AG04450 (cell line): ENCODE measurements at places on chromosomes 5 and 9.

GRCh38 chr5:1481959-1482331, 36.7 kb upstream of the SLC6A3 start:
- DNase-seq = no peak

- DNase-seq = no peak
These were observed 6.9 kb upstream of the PDLIM4 start for GRCh38 chr5:132250547-132250946.

- DNase-seq = no peak
These were observed 7.6 kb downstream of the PTGES start for GRCh38 chr9:129745200-129745599.

DNA sequence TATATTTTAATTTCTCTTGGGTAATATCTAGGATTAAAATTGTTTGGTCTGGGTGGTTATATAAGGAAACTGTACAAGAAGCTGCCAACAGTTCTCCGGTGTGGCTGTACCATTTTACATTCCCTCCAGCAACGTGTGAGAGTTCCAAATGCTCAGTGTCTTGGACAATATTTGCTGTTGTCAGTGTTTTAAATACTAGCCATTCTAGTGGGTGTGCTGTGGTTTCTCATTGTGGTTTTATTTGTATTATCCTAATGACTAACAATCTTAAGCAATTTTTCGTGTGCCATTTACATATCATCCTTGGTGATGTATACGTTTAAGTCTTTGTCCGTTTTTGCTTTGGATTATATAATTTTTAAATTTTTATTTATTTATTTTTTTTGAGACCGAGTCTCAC, 34.0 kb downstream of the TNFSF15 start:
- DNase-seq = no peak

- no peak for DNase-seq
These were observed 28.5 kb downstream of the IL6ST start for GRCh38 chr5:55966284-55966683.

DNA sequence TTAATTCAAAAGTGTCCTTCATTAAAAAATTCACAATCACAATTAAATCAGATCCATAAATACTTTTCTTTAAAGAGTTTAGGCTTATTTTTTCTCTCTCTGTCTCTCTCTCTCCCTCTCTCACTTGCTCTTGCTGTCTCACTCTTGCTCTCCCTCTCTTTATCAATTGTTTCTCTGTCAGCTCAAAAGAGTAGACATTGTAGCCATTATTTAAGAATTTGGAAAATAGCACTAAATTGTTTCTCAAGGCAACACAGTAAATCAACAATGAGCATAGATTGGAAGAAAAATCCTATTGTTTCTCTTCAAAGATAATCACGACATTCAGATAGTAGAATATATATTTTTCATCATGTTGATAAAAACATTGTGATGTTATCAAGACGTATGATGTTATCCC, 1114.0 kb downstream of the PTPRD start:
- no peak for DNase-seq

DNA sequence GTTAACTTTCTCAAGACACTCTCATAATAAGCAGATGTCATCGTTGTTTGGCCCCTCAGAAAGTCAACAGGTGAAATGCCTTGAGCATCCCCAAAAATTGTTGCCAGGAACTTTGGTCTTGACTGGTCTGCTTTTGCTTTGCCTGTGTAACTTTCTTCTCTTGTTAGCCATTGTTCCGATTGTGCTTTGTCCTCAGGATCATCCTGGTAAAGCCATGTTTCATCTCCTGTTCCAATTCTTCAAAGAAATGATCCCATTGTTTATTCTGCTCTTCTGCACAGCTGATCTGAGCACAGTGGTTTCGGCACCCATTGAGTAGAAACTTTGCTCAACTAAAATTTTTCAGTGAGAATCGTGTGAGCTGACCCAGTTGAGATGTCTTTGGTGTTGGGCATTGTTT, 8.1 kb upstream of the ZBED3 start:
- no peak for DNase-seq

DNA sequence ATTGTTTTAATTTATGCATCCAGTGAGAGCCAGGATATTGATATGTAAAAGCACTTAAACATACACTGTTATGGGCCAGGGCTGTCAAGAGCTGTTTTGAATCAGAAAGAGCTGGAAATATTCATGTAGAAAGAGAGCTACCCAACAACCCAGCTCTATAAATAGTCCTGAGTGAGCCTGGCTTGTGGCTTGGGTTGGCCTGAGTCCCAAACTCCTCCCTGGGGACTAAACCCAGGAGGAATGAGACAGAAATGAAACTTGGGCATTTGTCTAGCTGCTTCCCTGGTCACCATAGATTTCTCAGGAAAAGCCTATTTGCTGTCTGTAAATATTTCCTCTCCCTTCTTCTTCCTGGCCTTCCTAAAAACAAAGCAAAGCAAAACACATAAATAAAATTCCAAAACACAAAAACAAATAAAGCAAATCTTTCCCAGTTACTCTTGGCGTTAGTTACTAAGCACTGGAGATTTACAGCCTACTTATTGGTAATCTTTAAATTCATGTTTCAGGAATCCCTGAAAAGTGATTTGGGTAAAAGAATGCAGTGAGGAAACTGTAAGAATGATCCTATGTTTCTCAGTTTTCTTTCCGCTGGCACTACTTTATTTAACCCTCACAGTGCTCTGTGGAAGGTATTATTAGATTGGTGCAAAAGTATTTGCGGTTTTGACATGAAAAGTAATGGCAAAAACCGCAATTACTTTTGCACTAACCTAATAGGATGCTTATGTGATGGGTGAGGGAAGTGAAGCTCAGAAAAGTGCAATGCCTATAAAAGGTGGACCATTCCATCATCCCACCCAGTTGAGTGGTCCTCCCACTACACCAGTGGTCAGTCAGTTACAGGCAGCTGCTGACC, 111.8 kb downstream of the CARTPT start:
- DNase-seq = peak; percentile 43

- DNase-seq = no peak
These were observed 66.5 kb upstream of the SMIM15 start for GRCh38 chr5:61228691-61229280.

DNA sequence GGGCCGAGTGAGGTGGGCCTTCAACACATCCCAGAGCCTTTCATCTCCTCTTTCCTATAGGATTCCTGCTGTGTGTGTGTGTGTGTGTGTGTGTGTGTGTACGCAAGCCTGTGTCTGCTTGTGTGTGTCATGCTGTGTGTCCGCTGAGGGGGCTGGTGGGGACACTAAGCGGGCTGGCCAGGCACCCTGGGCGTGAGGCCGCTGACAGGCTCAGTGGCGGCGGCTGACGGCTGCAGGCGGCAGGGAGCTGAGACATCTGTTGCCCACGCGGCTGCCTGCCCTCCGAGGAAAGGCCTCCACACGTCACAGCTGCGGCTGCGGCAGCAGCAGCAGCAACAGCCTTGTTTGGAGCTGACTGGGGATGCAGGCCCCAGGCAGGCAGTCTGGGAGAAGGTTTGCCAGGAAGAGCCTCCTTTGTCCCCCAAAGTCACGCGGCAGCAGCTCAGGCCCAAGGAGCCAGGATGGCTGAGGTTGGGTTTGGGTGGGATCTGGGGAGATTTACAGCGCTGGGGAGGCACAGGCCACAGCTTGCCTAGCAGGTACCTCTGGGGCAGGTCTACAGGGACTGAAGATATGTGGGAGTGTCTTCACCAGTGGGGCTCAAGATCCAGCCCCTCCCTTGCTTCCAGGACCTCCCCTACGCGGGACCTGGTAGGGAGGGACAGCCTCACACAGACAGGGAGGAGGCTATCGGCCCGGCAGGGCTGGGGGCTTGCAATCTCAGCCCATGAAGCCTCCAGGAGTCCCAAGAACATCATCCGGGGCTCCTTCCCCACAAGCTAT, 1.8 kb downstream of the PDLIM4 start:
- DNase-seq = peak; percentile 74

- peak; percentile 11 for DNase-seq
These were observed 48.2 kb downstream of the KIF2A start for GRCh38 chr5:62354028-62354874.

DNA sequence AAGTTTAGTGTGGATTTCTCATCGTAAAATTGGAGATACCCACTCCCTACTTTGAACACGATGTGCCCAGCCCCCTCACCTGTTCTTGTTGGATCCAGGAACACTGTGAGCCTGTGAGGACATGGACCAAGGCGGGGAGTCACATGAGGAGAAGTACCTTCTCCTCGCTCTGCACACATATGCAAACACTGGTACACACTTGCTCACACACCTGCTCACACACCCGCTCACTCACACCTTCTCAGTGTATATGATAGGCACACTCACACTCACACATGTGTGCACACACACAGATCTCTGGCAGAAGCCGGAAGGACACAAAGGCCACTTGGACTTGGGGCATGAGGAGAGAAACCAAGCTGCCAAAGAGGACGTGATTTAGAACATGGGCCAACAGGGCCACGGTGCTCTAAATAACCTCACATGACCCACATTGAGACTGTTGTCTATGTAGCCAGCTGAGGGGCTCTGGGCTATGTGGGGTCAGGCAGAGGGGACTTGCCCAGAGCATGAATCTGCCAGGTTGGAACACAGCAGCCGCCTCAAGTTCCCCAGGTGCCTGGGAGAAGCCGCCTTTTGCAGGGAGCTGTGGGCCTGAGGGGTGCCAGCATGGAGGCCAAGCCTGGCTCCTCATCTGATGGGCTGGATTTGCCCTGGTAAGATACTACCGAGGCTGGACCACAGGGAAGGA, 283.0 kb upstream of the IRX4 start:
- DNase-seq = no peak

DNA sequence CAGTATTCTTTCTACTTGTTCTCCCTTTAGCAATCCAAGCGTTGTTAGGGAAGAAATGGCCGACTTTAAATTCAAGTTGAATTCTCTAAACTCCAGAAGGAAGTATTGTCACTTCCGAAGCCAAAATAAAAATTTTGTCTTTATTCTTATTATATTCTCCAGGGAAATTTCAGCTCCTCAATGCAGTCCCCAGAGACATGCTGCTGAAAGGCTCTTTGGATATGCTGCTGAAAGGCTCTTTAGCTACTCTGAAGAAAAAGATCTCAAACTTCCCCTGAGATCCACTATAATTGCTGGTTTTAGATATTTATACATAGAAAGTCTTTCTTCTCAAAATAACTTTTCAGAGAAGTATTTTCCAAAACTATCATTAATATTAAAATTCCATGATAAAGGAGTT, 92.3 kb upstream of the PARP8 start:
- no peak for DNase-seq

- peak; percentile 24 for DNase-seq
These were observed 27.1 kb upstream of the MYORG start for GRCh38 chr9:34403554-34404380.

DNA sequence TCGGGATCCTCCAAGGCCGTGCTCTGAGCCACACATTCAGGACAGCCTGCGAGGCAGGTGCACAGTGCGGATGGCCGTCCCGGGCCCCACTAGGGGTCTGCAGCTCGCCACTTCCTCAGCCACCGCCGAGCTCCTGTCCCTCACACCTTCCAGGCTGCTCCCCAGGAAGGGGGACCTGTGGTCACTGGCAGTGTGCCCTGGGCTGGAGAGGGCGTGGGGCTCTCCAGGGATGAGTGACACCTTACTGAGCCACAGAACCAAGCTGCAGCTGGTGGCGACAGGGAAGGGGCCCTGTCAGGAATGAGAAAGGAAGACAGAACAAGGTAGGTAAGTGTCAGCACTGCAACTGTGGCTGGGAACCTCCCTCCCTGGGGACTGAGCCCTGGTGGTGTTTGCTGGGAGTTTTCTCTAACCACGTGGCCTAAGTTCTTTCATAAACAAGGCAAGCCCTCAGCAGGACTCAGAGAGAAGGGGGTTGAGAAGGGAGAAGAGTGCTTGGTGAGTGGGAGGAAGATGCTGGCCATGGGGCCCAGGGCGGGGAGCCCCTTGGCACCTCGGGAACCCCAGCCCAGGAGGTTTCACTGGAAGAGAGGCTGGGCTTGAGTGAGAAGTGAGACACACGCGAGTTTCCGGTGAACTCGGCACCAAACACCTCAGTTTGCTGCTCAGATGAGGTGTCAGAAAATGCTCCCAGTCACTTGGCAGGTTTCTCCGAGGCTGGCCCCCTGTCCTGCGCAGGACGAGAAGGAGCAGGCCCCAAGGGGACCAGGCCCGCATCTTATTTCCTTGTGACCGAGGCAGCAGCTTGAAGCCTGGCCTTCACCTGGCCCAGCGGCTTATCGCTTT, 5.2 kb downstream of the IL13 start:
- no peak for DNase-seq

- no peak for DNase-seq
These were observed 75.3 kb downstream of the PIK3R1 start for GRCh38 chr5:68290847-68291246.

DNA sequence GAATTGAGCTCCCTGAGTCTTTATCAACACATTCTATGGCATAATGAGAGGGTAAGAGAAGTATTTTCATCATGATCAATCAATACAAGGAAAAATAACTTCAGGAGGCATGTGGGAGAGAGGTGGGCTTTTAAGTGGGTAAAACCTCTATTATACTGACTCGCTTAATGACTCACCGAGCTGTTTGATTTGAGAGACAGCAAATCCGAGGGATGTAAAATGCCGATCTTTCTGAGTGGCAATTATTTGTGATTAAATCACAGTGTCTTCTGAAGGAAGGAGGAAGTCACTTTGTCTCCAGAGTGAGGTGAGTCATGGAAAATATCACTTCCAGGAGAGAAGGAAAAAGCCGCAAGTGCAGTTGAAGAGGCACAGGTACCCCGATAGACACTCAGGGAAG, 320.4 kb downstream of the DRD1 start:
- DNase-seq = no peak

DNA sequence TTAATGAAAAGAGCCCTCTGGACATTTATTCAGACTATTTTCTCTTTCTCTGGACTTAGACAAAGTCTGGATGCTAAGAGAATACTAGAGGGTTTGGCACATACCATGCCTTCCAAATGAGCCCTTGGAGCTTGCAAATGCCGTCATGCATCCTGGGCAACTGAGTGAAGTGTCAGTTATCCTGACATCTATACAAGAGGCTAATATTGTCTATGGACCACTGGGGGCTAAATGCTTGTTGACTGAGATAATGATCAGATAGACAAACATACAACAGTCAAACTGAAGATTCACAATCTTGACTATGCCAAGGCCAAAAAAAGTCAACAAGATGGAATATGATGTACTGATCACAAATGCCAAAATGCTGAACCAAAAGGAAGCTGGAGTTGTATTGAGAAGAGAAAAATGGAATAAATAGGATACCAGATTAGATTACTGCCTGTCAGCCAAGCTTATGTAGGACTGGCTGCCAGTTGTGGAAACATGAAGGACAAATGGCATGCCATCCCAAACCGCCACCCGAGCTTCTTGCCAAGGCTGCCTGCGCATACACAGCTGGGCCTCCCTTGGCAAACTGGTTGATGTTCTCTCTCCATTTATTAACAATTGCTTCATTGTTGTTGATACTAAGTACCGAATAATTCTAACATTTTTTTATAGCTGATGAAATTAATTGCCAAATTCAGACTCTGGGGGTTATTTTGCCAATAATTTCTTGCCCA, 240.1 kb upstream of the GRAMD2B start:
- DNase-seq = no peak
